ENCODE measurements at places on chromosomes 12 and 14.

GRCh38 chr14:22598099-22598895 lies at the start of gene ABHD4:
Gene ABHD4 (plus strand): TSS chr14:22598300. CDS start chr14:22598307, 7 bp downstream.
- DNase-seq, result peak; percentile 25

DNA sequence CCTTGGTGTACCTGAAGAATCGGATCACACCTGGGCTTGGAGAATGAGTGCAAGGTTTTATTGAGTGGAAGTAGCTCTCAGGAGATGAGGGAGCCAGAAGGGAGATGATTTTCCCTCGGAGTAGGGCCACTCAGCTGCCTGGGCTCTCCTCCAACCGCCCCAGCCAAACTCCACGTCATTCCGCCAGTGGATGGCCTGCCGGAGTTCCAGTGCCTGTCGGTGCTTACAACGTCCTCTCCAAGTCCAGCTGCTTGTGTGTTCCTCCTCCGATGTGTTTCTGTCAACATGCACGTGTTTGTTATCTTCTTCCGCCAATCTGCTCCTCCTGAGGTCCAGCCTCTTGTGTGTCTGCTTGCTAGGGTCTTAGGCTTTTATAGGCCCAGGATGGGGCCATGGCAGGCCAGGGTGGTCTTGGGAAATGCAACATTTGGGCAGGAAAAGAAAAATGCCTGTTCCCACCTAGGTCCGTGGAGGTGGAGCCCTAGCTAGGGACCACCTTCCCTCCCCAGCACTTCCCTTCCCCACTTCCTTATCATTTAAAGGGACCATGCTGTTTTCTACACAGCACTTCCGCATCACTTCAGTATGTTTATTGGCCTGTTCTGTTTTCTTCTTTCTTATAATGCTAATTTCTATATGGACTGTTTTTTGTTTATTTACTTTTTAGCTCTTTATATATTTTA lies 343.2 kb downstream of the PDZRN4 start:
- DNase-seq, result no peak

DNA sequence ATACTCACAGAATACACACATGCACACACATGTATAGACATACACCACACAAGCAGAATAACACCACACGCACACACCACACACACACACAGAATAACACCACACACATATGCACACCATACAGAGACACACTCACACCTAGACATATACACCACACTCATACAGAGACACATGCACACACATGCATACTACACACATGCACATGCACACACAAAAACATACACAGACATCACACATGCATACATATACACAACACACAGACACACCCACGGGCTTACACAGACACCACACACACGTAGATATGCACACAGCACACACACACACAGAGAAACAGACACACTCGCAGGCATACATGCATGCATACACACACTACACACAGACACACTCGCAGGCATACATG lies 49.7 kb downstream of the NTF3 start:
- DNase-seq, result no peak

- no peak for DNase-seq
These were observed 248.6 kb downstream of the ZFP36L1 start for GRCh38 chr14:68544081-68544892.

DNA sequence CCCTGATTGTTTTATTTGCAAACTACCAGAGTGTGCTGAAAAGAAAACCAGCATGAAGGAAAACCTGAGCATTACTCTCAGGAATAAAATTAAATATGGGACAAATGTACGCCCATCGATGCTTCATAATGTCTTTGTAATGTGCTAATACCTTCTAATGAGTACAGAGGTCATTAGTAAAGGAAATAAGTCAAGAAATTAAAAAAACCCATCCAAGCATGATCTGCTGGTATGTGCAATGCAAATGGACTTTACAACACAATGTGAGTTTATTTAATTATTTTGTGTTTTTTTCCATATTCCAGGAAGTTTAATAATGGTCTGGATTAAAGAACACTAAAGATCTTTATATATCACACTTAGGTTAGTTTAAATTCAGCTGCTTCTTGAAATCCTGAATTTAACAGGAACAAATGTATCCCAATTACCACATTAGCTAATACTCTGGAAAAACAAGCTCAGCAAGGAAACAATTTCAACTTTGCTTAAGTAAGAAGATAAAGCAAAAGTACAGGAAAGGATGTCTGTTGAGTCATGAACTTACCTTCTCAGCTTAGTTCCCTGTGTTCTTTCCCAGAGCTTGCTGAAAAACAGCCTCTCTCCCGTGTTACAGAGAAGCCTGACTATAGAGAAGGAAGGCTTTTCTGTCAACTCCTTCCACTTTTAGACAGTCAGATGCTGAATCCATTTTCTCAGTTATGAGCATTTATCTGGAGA lies 179.3 kb upstream of the TMEM260 start:
- DNase-seq, result no peak

- no peak for DNase-seq
These were observed 2.2 kb upstream of the LAG3 start for GRCh38 chr12:6770094-6770493.

DNA sequence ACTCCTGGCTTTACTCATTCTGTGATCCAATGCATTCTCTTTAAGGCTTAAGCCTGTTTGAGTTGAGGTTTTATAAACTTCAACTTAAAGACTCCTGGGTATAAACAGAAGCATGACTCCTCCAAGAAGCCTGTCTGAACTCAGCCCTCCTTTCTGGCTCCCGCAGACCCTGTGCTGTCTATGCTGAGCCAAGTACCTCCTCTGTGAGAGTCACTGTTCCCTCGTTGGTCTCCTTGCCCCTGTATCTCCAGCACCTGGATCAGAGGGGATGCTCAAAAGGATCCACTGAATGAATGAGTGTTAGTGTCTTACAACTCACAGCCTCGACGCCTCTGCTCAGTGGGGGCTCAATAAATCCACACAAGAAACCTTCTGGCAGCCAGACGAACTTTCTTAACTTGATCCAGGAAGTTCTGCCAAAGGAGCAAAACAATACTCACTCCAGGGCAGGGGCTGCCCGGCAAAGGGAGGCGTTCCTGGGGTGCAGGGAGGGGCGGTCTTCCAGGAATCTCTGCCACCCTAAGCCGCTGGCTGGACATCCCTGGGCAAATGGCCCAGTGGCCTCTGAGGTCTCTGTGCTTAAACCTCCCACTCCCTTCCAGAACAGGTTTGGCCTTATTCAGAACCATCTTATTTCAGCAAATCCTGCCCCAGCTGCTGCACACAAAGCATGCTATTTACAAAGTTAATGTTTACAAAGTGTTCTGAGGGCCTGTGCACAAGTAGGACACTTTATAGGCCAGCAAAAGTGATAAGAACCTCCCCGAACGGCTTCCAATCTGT lies 32.9 kb downstream of the MAP1LC3B2 start:
- DNase-seq, result no peak

All from stimulated activated CD4-positive, alpha-beta T cell treated with anti-CD3 and anti-CD28 coated beads, TNF-alpha, amount 100 ng/mL, for 1 hour (primary cell).